ENCODE measurements at places on chromosomes 1 and 21. TPM values are rescaled to one million over a fixed set of nuclear protein-coding genes. Genes with fewer than 3 reads are reported as not detected.

CDKN2C gene
- 18.4 TPM for total RNA-seq

TFF2 gene
- not detected for total RNA-seq

OR10K1 gene
- total RNA-seq = not detected

OPRD1 gene
- not detected for total RNA-seq

TRIM67 gene
- total RNA-seq = not detected

MCOLN3 gene
- 0.29 TPM for total RNA-seq

DNA sequence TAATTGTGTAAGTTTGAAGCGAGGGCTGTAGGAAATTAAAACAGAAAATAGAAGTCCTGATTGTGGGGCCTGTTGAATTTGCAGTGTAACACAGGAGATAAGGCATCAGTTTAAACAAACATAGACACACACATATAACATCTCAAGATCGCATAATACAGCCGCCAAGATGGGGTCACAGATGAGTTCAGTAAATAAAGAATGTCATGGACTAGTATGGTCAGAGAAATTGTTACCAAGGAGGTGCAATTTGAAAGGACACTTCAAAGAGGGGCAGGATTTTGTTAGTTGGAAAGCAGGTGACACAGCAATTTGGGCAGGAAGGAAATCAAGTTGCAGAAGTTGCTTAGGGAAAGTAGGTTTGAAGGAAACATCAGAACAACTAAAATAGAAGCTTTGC, 450.0 kb downstream of the USP25 start:
- no peak for DNase-seq

DNA sequence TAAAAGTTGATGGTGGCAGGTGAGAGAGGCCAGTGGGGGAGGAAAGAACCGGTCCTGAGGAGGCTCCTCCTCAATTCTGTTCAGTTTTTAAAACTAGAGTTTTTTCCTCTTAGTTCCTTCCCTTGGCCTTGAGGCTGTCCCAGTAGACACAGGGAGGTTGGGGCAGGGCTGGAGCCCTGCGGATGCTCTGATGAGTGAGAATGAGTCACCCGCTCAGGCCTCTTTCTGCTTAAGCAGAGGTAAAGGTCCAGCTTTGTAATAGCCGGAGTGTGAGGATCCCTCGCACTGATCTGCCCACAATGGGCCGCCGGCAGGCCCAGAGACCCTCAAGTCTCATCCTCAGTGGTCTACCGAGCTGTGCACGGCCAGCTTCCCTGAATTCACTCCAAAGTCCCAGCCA, 49.6 kb upstream of the IRF2BP2 start:
- no peak for DNase-seq

DNA sequence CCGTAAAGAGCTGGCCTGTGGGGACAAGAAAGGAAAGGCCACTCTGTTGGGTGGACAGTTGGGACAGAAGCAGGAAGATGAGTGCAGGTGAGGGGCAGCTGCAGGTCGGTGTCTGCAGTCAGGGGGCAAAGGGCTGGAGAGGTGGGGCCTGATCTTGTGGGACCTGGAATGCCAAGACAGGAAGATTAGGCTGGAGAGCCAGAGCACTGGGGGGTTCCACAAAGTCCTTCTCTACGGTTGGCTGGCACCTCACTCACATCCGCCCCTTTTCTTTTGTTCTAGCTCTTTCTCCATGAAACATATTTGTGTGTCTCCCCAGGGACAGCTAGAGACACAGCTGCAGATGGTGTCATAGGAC, 404.1 kb downstream of the PTPRU start:
- DNase-seq = no peak

DNA sequence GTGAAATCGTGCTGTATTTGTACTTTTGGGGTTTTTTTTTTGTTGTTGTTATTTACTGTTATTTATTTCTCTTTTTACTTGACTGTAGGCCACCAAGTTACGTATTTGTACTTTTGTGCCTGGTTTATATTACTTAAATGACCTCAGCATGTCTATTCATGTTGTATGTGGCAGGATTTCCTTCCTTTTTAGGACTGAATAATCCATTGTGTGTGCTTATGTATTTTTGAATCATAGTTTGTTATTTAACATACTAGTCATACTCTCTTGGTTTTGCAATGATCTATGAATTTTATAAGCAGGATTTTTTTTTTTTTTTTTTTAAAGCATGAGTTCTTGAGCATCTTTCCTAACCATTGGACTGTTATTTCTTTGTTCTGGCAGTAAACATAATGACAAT, 51.2 kb downstream of the RNF2 start:
- DNase-seq = no peak

DNA sequence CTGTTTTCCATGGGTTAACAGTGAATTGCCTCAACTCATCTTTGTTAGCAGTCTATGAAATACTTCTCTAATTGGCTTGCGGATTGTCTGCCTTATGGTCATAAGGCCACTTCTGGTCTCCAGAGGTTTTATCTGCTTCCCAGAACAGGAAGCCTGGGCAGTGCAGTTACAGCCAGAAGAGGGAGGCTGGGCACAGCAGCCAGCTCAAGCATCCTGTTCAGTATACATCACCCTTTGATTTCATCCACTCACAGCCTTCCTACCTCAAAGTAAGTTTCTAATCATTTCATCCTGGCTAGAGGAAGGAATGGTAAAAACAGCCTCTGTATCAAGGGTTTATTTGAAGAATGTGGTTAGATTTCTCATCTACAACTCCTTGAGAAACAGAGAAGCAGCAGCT, 311.5 kb upstream of the DEPDC1 start:
- no peak for DNase-seq

- peak; percentile 72 for DNase-seq
These were observed at the start of gene LRRC42 for GRCh38 chr1:53946252-53947171. LRRC42 (plus strand) TSS chr1:53946350; CDS start chr1:53952000, 5,650 bp downstream.

DNA sequence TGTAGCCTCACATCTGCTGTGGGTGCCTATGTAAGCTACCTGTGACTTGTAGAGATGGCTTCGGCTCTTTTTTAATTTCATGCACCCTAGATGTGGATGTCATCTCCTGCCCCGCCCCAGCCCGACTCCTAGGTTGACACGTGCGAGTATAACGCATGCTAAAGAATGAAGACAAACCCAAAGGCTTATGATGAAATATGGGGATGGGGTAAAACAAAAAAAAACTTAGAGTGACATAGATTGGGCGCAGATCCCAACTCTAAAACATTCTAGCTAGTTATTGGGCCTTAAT, 613 bp upstream of the ERO1B start:
- DNase-seq = peak; percentile 69

Data from activated CD8-positive, alpha-beta T cell treated with anti-CD3 and anti-CD28 coated beads for 36 hours (primary cell).